ENCODE measurements at places on chromosomes 2 and 18.

DNA sequence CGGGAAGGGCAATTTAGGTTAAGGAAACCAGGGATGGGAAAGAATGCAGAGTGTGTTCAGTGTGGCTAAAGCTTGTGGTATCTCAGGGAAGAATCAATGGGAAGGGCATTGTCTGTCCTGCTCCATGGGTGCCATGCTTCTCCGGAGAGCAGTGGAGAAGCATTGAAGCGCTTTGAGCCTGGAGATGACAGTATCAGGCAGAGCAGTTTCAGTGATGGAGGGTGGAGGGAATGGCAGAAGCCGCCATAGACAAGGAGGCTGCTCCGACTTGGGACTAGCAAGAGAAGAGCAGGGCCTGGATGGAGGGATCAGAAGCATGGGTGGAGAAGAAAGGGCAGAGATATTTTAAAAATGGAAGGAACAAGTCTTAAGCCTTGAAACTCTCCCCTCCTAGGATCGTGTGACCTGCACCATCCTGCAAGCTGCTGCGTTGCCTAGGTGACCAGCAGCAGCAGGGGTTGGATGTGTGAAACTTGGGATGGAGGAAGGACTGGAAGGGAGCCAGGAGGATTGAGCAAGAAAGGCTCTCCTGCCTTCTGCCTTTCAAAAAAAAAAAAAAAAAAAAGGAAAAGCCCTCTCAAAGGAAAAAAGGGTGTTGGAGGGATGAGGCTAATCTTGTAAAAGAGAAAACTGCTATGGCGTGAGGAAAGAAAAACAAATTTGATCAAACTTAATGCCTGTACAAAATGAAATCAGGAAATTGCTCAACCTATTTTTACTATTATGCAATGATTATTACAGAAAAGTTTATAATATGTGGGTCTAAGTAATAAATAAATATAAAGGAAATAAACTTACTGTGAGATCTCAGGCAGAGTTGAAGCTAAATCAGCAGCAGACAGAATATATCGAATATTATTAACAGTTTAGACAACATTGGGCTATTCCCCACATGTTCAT is 493.8 kb upstream of the NRP2 start:
- DNase-seq: no peak

GRCh38 chr18:27030421-27030820 is 154.7 kb downstream of the CHST9 start:
- DNase-seq: no peak

GRCh38 chr18:78304192-78305164 is 675.1 kb upstream of the SALL3 start:
- no peak for DNase-seq

GRCh38 chr2:63023444-63023843 is 27.2 kb upstream of the OTX1 start:
- no peak for DNase-seq

- no peak for DNase-seq
Measured at GRCh38 chr2:228507870-228508269, 326.4 kb upstream of the SPHKAP start.

DNA sequence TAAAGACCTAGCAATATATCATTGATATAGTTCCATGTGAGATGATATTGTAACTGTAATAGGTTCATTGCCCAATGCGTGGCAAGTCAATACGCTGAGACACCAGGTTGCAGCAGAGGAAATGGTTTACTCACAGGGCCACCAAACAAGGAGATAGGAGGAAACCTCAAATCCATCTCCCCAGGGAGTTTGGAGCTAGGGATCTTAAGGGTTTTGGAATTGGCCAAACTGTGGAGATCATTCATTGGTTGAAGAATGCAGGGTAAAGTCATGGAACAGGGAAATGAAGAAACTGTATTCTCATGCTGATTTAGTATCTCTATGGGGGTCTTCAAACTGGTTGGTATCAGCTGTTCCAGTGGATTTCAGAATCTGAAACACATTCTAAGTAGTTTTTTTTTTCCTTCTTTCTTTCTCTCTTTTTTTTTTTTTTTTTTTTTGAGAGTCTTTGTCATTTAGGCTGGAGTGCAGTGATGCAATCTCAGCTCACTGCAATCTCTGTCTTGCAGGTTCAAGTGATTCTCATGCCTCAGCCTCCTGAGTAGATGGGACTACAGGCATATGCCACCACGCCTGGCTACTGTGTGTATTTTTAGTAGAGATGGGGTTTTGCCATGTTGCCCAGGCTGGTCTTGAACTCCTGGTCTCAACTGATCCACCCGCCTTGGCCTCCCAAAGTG is 30.7 kb upstream of the PPM1B start:
- no peak for DNase-seq

DNA sequence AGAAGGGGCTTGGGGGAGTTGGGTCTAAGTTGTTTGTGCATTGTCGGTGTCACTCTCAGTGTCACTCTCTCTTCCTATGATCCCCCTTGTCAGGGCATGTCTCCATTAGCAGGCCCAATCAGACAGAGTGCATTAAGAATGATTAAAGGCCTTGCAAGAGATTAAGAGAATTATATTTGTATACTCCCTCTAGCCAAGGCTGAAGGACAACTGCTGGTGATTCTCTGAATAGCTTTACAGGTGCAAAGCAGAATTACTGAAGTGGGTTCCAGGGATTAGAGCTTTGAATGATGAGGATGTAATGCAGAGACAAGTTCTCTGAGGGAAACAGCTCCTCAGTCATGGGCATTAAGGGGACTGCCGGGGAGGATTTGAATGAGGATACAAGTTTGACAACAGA is 104.8 kb upstream of the LGALSL start:
- DNase-seq: no peak

DNA sequence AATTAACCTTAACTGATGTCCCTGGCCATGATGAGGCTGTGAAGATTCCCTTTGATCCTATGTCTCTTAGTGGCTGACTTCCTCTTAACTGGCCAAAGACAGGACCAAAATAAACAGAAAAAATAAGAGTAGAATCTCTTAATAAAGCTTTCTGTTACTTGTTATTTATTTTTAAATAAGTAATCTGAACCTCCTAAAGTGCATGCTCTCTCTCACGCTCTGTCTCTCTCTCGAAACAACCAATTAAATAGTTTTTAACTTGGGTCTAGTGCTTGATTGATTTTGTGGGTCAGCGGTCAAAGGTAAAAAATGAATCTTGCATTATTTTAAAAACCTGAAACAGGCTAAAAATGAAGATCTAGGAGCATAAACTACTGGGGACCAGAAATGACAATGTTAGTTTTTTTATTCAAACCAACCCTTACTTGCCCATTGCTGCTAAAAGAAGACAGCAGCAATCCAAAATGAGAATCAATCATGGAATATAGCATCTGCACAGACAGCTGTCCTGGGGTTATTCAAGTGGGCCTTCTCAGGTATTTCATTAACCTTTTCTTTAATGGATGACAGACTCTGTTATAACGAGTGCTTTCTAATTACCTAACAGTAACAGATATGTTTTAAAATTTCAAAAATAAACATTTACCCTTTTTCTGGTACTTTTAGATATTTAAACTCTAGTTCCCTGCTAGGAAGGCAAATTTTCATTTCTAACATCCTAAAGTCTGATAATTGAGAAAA is 11.2 kb downstream of the GAREM1 start:
- DNase-seq: no peak

GRCh38 chr2:20583425-20583881 is 67.4 kb downstream of the HS1BP3 start:
- no peak for DNase-seq

Data from CD4-positive, alpha-beta T cell treated with Interleukin-6 at 100 ng/mL for 8 hours (primary cell).